ENCODE measurements at places on chromosomes 2 and 18.

GRCh38 chr2:134603966-134604365, 114.8 kb downstream of the TMEM163 start:
- H3K36me3 ChIP-seq = no peaks in the 10 kb centered on the region
- no peak for DNase-seq
- H3K27me3 ChIP-seq = peaks cover 74% of the 10 kb centered on the region
- H3K4me3 ChIP-seq = no peak overlapping the region
- no peak overlapping the region for H3K27ac ChIP-seq

DNA sequence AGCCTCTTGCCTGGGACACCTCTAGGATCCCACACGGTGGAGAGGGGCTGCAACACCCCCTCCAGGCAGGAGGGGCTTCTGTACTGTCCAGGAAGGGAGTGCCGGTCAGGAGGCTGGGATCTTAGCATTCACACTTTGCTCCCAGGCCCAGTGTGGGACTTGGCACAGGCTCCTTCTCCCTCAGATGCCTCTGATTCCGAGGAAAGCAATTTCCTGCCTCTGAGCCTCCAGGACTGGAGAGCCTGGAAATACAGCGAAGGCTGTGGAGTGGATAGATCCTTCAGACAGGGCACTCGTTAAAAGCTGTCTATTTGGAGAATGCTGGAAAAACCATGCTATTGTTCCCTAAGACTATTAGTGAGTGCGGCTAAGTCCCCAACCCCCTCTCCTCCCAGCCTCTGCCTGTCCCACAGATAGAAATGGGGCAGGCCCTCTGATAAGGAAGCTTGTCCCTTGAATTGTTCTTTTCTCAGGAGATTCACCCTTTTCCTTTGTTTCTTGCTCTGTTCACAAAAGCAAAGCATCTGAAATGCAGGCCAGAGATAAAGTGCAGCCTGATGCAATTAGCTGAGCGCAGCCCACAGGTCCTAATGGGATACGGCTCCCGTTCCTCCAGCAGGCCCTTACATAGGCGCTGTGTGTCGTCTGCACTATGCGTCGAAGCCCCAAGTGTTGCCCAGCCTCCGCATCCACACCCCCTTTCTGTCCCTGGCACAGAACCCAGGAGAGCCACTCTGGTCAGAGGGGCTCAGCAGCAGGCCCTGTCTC, 252.2 kb downstream of the KLHL29 start:
- no peaks in the 10 kb centered on the region for H3K27me3 ChIP-seq
- H3K27ac ChIP-seq = no peak overlapping the region

GRCh38 chr2:24511894-24512293, 20.8 kb downstream of the NCOA1 start:
- H3K27me3 ChIP-seq = no peaks in the 10 kb centered on the region
- H3K4me1 ChIP-seq = peaks cover 73% of the 10 kb centered on the region
- no peak for DNase-seq
- H3K27ac ChIP-seq = no peak overlapping the region
- H3K4me3 ChIP-seq = peak overlapping the region; percentile 42
- H3K36me3 ChIP-seq = peaks cover 3% of the 10 kb centered on the region

DNA sequence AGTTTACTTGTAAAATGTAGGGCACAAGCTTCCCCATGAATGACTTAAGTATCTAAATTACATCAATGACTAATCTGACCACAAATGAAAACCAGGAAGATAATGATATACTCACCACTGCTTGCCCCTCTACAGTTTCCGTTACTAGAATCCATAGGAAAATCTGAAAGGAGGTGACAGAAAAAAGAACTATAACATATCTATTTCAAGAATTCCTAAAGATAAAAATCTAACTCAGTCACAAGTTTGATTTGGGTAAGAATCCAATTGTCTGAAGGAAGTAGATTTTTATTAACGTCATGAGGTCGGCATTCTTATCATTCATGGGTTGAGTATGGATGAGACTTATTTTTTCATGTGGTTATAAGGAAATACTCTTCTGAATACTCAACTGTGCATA, 7.8 kb downstream of the FRZB start:
- peaks cover 50% of the 10 kb centered on the region for H3K27me3 ChIP-seq
- no peak for DNase-seq
- H3K4me3 ChIP-seq = no peak overlapping the region

- H3K27me3 ChIP-seq = peaks cover 7% of the 10 kb centered on the region
- DNase-seq = no peak
- no peak overlapping the region for H3K27ac ChIP-seq
- H3K4me3 ChIP-seq = no peak overlapping the region
These were observed 17.9 kb downstream of the LDLRAD4 start for GRCh38 chr18:13236411-13236810.

GRCh38 chr2:207734636-207735512, 23.4 kb downstream of the CCNYL1 start:
- no peak overlapping the region for H3K27ac ChIP-seq
- DNase-seq = no peak
- H3K27me3 ChIP-seq = no peaks in the 10 kb centered on the region
- peaks cover 9% of the 10 kb centered on the region for H3K36me3 ChIP-seq
- no peak overlapping the region for H3K4me3 ChIP-seq

DNA sequence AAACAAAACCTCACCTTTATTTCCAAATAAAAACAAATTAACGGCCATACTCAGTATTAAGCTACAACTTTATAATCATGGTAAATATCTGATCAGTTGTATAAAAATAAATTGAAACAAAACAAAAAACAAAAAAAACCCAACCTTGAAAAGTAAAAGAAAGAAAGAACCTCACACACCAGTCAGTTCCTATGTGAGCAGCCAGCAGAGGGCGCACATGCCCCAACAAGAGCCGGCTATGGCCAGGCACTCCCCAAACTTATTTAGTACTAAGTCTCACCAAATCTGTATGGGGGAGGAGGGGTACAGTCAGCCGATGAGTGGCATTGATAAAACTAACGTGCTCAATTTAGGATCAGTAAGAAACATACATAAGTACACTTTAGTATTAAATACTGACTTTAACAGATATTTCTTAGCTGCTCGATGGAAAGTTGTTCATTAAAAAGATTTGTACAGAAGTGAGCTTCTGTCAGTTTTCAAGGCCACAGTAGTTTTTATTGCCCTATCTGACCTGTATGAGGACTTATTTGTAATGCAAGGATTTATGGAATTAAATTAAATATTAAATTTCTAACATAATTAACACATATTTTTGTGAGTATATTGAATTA, 172.6 kb downstream of the TCF4 start:
- no peaks in the 10 kb centered on the region for H3K27me3 ChIP-seq
- DNase-seq = peak; percentile 34
- no peaks in the 10 kb centered on the region for H3K4me1 ChIP-seq
- no peak overlapping the region for H3K4me3 ChIP-seq

- H3K36me3 ChIP-seq = no peaks in the 10 kb centered on the region
- no peak overlapping the region for H3K4me3 ChIP-seq
- no peaks in the 10 kb centered on the region for H3K4me1 ChIP-seq
- H3K27ac ChIP-seq = no peak overlapping the region
- no peaks in the 10 kb centered on the region for H3K27me3 ChIP-seq
These were observed 49.7 kb downstream of the SH2D6 start for GRCh38 chr2:85468096-85468703.

DNA sequence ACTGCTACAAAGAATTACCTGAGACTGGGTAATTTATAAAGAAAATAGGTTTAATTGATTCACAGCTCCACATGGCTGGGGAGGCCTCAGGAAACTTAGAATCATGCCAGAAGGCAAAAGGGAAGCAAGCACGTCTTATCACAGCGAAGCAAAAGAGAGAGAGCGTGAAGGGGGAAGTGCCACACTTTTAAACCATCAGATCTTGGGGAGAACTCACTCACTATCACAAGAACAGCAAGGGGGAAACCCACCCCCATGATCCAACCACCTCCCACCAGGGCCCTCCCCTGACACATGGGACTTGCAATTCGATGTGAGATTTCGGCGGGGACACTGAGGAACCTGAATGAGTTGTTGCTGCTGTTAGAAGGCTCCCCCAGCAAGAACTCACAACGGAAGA, 220.2 kb upstream of the PIEZO2 start:
- no peak for DNase-seq
- H3K4me1 ChIP-seq = no peaks in the 10 kb centered on the region
- H3K36me3 ChIP-seq = no peaks in the 10 kb centered on the region
- no peak overlapping the region for H3K4me3 ChIP-seq
- H3K27ac ChIP-seq = no peak overlapping the region

- H3K27me3 ChIP-seq = peaks cover 15% of the 10 kb centered on the region
- DNase-seq = no peak
- H3K27ac ChIP-seq = no peak overlapping the region
- H3K36me3 ChIP-seq = peaks cover 5% of the 10 kb centered on the region
- H3K4me3 ChIP-seq = no peak overlapping the region
These were observed 247.8 kb upstream of the NCKAP5 start for GRCh38 chr2:133816037-133816436.

DNA sequence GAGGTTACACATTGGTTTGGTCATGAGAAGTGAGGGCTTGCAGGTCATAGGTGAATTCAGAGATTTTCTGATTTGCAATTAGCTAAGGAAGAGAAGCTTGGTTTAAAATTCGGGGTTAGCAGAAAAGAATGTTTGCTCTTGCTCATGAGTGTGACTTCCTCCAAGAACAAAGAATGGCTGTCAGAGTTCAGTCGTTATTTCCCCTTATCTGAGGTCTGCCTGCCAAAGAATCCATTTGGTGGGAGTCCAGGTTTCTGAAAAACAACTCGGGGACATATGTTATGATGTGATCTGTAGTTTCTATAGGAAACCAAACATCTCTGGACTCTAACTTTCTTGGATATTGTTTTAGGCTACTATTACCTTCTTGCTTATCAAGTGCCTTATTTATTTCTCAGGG, 3.2 kb upstream of the UGT1A6 start:
- no peaks in the 10 kb centered on the region for H3K36me3 ChIP-seq
- H3K4me1 ChIP-seq = no peaks in the 10 kb centered on the region
- peaks cover 55% of the 10 kb centered on the region for H3K27me3 ChIP-seq

DNA sequence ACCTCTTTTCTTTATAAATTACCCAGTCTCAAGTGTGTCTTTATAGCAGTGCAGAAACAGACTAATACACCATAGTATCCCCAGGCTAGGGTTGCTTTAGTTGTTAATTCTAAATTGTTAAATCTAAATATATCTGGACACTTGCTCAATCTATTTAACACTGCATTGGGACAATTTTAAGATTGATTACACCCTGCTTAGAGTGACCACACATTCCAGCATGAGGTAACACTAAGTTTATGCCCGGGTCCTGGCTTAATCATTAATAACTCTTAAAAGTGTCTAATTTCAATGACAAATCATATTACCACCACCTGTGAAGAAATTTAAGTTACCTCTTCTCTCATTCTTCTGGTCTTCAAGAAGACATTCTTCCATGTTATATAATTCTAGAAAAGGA, 131.4 kb downstream of the ZNF385B start:
- H3K27me3 ChIP-seq = no peaks in the 10 kb centered on the region
- H3K27ac ChIP-seq = no peak overlapping the region

DNA sequence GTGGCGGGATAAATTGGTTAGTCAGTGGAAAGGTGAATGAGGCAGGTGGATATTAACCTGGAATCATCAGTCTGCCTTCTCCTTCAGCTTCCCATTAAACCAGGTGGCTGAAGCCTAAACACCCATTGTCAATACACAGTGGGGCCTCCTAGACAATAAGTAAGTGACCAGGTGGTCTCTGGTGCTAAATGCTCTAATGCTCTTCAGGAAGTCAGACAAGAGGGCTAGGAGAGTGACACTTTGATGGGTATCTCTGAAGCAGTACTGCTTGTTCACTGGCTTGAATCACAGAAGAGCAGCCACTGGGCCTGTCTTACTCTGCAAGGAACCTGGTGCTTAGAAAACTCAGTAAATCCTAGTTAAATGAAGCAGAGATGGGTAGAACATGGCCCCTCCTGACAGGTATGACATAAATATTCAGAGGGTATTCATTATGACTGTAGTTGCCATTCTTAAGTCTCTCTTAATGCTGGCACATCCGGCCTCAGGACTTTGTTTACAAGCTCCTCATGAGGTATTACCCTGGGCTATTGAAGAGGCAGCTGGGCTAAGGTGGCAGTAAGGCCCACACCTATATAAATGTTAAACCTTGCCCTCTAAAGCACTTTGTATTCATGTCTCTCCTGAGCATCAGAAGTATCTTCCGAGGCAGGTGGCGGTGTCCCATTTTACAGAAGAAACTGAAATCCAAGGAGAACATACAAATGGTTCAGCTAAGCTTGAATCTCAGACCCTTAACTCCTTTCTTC, 104.9 kb downstream of the NCK2 start:
- H3K4me1 ChIP-seq = peaks cover 67% of the 10 kb centered on the region
- H3K4me3 ChIP-seq = no peak overlapping the region
- peak overlapping the region; percentile 67 for H3K27ac ChIP-seq
- H3K27me3 ChIP-seq = no peaks in the 10 kb centered on the region
- DNase-seq = no peak

DNA sequence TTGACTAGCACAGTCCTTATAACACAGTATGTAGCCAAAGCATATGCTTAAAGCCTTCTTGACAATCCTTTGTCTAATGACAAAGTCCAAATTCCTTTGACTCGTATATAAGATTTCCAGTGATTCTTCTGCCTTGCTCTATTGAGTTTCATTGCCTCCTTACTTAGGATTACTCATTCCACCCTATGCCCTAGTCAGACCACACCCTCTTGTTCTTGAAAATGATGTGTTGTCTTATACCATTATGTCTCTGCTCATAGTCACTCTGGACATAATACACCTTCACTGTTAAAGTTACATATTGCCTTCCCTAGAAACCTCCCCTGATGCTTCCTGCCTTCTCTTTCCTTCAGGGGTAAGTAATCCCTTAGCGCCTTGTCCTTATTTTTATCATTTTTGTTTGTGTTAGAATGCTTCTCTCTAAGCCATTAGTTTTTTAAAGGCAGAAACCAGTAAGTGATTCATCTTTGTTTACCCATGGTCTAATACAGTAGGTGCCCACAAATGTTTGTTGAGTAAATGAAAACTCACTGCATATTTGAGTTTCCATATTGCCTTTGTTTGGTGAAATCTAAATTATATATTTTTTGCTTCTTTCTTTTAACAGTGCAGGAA, 19.3 kb downstream of the GPD2 start:
- no peaks in the 10 kb centered on the region for H3K27me3 ChIP-seq
- H3K4me3 ChIP-seq = no peak overlapping the region
- peaks cover 53% of the 10 kb centered on the region for H3K4me1 ChIP-seq
- no peak for DNase-seq

DNA sequence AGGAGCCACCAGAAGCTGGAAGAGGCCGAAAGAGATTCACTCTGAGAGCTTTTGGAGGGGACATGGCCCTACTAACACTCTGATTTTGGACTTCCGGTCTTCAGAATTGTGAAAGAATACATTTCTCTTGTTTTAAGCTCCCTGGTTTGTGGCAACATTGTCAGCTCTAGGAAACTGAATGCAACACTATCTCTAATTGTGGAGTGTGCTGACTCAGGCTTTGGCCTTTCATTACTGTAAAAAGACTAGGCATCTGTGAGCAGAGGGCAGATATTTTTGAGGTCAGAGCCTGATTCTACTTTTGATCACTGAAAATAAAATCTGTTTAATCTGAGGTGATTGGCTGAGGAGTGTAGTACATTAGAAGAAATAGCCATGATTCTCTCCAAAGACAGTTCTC, 185.4 kb upstream of the FAM98A start:
- no peaks in the 10 kb centered on the region for H3K4me1 ChIP-seq
- no peak overlapping the region for H3K27ac ChIP-seq
- H3K36me3 ChIP-seq = no peaks in the 10 kb centered on the region
- H3K4me3 ChIP-seq = no peak overlapping the region
